SJSA1 (cell line): ENCODE measurements at places on chromosomes 3 and 15. TPM values are rescaled to one million over a fixed set of nuclear protein-coding genes. Genes with fewer than 3 reads are reported as not detected.
A peak's percentile ranks its signal among the peaks of the same experiment; 100 is the strongest.

FSIP1 gene
- total RNA-seq = 0.79 and 3.9 TPM in 2 replicates

DNA sequence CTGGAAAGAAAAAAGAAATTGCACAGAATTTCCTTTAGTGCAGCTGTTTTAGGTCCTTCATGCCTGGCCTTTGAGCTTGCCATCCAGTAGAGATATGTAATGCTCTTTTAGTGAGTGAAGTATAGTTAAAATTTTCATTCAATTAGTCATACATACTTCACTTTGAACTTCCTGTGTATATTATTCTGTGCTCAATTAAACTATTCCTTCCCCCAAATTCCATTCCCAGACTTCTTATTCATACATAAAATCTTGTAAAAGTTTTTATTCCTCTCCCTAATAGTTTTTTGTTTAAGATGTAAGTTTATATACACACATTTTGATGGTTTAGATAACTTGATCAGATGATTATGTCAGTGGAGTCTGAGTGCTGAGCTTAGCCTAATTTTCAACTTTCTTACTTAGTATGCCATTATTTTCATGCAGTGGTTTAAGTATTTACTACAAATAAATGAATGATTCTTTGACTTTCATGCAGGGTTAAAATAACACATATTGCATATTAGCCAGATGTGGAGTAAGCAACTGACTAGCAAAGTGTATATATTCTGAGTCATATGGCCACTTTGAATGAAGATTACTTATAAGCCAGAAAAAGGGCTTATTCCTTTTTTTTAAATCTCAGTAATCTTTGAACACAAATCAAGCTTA, 42.5 kb upstream of the ABHD10 start:
- H3K27me3 ChIP-seq = no peaks in the 10 kb centered on the region
- DNase-seq = peak; percentile 90
- H3K36me3 ChIP-seq = peaks cover 56% of the 10 kb centered on the region
- peaks cover 31% of the 10 kb centered on the region for H3K4me1 ChIP-seq
- H3K27ac ChIP-seq = peak overlapping the region; percentile 83

HRH1 gene
- 15.9 and 21.9 TPM in 2 replicates for total RNA-seq

- H3K27ac ChIP-seq = peak overlapping the region; percentile 94; the same call in 1 of the 2 replicates
- peak overlapping the region; percentile 81 for H3K4me3 ChIP-seq
- H3K36me3 ChIP-seq = peaks cover 21% of the 10 kb centered on the region
These were observed 801 bp upstream of the NGRN start for GRCh38 chr15:90264671-90265070.

GRCh38 chr3:133756716-133757694, 10.8 kb downstream of the TF start:
- H3K27me3 ChIP-seq = no peaks in the 10 kb centered on the region
- no peak overlapping the region for H3K4me3 ChIP-seq
- H3K27ac ChIP-seq = no peak overlapping the region

CCDC9B gene
- 29.5 and 39.0 TPM in 2 replicates for total RNA-seq

EIF5A2 gene
- total RNA-seq = 12.2 and 21.0 TPM in 2 replicates

GRCh38 chr3:101819649-101820206, 29.6 kb upstream of the NFKBIZ start:
- no peak overlapping the region for H3K27ac ChIP-seq
- H3K4me1 ChIP-seq = no peaks in the 10 kb centered on the region
- H3K4me3 ChIP-seq = no peak overlapping the region
- H3K36me3 ChIP-seq = peaks cover 26% of the 10 kb centered on the region
- H3K27me3 ChIP-seq = no peaks in the 10 kb centered on the region
- DNase-seq = no peak

- DNase-seq = peak; percentile 54
- peak overlapping the region; percentile 14; the same call in 1 of the 2 replicates for H3K27ac ChIP-seq
- no peaks in the 10 kb centered on the region for H3K36me3 ChIP-seq
- H3K27me3 ChIP-seq = no peaks in the 10 kb centered on the region
- no peak overlapping the region for H3K4me3 ChIP-seq
- peaks cover 40% of the 10 kb centered on the region for H3K4me1 ChIP-seq
These were observed 57.3 kb upstream of the PLXNA1 start for GRCh38 chr3:126925411-126926171.

DNA sequence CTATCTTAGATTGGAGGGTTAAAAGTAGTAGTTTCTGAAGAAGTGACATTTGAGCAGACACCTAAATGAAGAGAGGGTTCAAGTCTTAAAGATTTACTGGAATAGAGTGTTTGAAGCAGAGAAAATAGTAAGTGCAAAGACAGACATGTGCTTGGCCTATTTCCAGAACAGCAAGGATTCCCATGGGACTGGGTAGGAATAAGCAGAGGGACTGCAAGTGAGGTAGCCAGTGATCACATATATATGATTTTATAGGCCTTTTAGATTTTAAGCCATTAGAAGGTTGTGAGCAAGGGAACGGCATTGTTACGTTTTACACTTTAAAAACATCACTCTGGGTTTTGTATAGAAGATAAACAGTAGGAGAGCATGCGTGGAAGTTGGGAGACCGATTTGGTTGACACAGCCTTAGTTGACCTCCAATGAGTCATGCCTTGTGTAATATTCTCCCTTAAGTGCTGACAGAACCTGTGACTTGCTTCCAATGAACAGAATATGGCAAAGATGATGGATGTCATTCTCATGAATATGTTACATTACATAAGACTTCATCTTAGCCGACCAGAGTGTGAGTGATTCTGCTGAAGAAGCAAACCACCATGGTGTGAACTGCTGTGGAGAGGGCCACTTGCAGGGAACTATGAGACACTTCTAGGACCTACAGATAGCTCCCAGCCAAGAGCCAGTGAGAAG, 37.1 kb upstream of the SLC4A7 start:
- no peak overlapping the region for H3K4me3 ChIP-seq
- H3K27me3 ChIP-seq = no peaks in the 10 kb centered on the region
- H3K4me1 ChIP-seq = peaks cover 23% of the 10 kb centered on the region
- no peak for DNase-seq

GRCh38 chr3:73351423-73352071, 273.2 kb downstream of the PDZRN3 start:
- H3K4me1 ChIP-seq = no peaks in the 10 kb centered on the region
- DNase-seq = no peak
- H3K27ac ChIP-seq = no peak overlapping the region
- H3K4me3 ChIP-seq = no peak overlapping the region

GRM2 gene
- total RNA-seq = 0.03 TPM in 1 of 2 replicates, not detected in the other

GRCh38 chr15:68302729-68303128, 25.2 kb downstream of the FEM1B start:
- no peak overlapping the region for H3K4me3 ChIP-seq
- DNase-seq = no peak
- H3K27ac ChIP-seq = no peak overlapping the region
- H3K36me3 ChIP-seq = 0 out of 2 replicates have a peak, but pooled peaks cover 1% of the 10 kb centered on the region
- H3K4me1 ChIP-seq = 0 out of 2 replicates have a peak, but pooled peaks cover 4% of the 10 kb centered on the region

DNA sequence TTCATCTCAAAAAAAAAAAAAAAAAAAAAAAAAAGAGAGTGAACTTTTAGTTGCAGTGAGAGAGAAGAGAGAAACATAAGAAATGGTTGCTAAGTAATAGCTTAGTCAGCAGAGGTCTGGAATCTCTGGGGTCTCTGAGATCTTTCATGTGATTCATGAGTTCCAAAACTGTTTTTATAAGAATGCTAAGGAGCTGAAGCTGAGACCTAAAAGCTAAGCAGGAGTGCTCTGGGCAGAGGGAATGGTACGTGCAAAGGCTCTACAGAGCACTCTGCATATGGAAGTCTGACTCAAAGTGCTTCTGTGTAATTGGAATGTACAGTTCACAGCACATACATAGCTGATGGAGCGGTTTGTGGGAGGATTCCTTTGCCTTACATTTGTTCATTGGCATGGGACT, 66.3 kb upstream of the LRIG1 start:
- no peaks in the 10 kb centered on the region for H3K36me3 ChIP-seq
- H3K27ac ChIP-seq = no peak overlapping the region
- no peak overlapping the region for H3K4me3 ChIP-seq
- no peaks in the 10 kb centered on the region for H3K27me3 ChIP-seq
- no peak for DNase-seq

BCL2A1 gene
- 0.34 TPM in 1 of 2 replicates, not detected in the other for total RNA-seq

DUOX2 gene
- not detected in 2 replicates for total RNA-seq

DNA sequence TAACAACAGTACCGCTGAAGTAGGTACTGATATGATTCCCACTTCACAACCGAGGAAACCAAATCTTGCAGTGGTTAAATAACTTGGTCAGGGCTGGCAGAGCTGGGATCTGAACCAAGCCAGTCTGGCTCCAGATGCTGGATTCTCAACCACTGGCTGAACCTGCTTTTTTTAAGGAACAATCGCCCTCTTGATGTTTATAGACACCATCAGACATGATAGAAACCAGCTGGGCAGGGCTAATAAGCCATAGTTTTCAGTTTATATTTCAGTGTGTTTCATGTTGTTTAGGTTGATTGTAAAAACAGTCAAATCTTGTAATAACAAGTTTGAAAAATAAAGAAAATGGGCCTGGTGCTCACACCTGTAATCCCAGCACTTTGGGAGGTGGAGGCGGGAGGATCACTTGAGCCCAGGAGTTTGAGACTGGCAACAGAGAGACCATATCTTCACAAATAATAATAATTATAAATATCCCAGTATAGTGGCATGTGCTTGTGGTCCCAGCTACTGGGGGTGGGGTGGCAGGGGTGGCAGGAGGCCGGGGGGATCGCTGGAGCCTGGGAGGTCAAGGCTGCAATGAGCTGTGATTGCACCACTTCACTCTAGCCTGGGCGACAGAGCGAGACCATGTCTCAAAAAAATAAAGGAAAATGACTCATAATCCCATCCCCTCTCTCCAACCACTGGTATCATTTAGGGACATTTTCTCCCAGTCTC, 36.7 kb downstream of the XYLB start:
- no peaks in the 10 kb centered on the region for H3K27me3 ChIP-seq
- no peak for DNase-seq
- no peak overlapping the region for H3K4me3 ChIP-seq
- no peaks in the 10 kb centered on the region; the same call in 1 of the 2 replicates for H3K36me3 ChIP-seq
- H3K27ac ChIP-seq = no peak overlapping the region

DNA sequence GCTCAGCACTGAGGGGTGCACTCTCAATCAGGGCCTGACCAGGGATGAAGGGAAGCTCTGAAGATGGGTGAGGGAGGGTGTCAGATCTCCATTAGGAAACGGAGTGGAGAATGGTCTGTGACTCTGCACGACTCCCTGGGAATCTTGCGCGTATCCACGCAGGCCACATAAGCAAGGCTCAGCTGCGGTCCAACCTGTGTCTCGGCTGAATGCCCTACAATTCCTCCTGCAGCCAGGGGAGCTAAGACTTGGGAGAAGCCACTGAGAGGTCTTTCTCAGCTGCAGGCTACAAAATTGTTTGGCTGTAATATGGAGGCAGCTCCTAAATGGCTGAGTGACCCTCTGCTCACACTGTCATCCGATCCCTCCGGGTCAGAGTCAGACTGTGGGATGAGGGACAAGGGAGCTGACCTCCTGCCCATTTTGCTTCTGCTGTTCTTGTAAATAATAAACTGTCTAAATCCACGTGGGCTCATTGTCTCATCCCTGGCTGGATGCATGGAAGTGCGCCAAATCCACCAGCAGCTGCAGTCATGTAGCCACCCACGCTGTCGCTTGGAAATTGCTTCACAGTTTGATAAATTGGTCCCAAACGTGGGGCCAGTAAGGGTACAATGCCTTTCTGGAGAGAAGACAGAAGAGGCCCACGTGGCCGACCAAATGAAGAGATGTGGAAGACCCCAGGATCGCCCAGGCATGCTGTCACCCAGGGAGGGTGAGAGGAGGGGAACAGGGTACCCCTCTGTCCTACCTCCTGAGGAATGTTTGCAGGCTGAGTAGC, 30.5 kb downstream of the ALS2CL start:
- H3K27me3 ChIP-seq = no peaks in the 10 kb centered on the region
- peak; percentile 57 for DNase-seq
- H3K36me3 ChIP-seq = no peaks in the 10 kb centered on the region
- H3K27ac ChIP-seq = no peak overlapping the region
- peaks cover 19% of the 10 kb centered on the region for H3K4me1 ChIP-seq
- no peak overlapping the region for H3K4me3 ChIP-seq

CHDH gene
- 0.47 TPM in 1 of 2 replicates, not detected in the other for total RNA-seq

GRCh38 chr15:58564981-58565380, 133.2 kb downstream of the LIPC start:
- DNase-seq = no peak
- no peaks in the 10 kb centered on the region for H3K27me3 ChIP-seq
- H3K27ac ChIP-seq = no peak overlapping the region

SLC6A20 gene
- 0.03 TPM in 1 of 2 replicates, not detected in the other for total RNA-seq

DNA sequence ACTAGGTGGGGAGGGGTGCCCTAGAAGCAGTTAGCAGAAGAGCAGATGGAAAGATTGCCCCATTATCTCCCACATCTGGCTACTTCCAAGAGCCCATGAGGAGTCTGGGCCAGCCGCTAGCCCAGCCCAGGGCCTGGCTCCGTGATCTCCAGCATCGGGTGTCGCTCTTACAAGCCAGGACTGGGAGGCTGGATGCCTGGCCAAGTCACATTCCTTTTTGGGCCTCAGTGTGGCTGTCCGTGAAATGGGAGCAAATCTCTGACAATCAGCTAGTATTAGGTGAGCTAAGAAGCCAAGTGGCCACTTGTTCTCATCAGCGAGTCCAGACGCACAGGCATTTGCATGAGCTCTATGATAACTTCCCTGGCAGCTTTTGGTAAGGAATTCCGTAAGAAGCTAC, 23.3 kb upstream of the DOCK3 start:
- no peak overlapping the region for H3K27ac ChIP-seq
- DNase-seq = no peak
- H3K36me3 ChIP-seq = no peaks in the 10 kb centered on the region
- no peak overlapping the region for H3K4me3 ChIP-seq

GRCh38 chr3:157394411-157394810, 42.2 kb upstream of the PTX3 start:
- H3K36me3 ChIP-seq = no peaks in the 10 kb centered on the region; the same call in 1 of the 2 replicates
- H3K4me3 ChIP-seq = no peak overlapping the region
- no peak for DNase-seq
- H3K27ac ChIP-seq = no peak overlapping the region

DNA sequence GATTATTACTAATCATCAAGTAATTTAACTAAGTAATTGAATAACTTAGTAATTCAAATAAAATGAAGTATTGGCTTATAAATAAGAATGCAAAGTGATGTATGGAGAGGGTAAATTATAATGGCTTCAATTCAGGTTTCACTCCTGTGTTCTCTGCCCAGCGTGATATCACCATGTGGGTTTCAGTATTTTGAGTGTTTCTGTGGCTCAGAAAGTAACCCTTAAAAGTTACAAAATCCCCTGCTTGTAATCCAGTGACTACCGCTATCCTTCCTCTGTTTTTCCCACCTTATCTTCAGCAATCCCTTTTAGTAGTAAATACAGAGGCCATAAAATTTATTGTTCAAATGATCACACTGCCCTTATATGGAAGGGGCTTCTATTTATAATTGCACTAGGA, 316.4 kb upstream of the CFAP20DC start:
- no peaks in the 10 kb centered on the region for H3K4me1 ChIP-seq
- no peak for DNase-seq
- no peak overlapping the region for H3K4me3 ChIP-seq
- no peaks in the 10 kb centered on the region for H3K36me3 ChIP-seq
- no peak overlapping the region for H3K27ac ChIP-seq
